Hindlimb muscle (tissue), 1 donor: ENCODE measurements at places on chromosomes 4 and X. TPM values are rescaled to one million over a fixed set of nuclear protein-coding genes. Genes with fewer than 3 reads are reported as not detected.
A peak's percentile ranks its signal among the peaks of the same experiment; 100 is the strongest.

Gene IL15
- 7.0 TPM for polyA plus RNA-seq

Gene TLR6
- polyA plus RNA-seq = 1.4 TPM

DNA sequence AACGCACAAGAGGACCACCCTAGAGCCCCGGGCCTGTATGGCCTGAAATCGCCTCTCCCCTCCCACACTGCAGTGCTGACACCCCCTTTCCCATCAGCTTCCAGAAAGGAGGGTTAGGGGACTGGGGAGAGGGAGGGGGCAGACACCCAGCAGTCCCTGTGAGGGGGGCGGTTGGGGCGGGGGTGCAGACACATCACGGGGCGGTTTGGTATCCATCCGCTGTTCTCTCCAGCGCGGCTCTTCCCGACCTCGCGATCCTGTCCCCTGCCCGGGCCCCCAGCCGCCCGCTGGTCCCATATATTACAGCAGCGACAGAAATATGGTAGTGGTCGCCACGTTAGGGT, 404 bp upstream of the GPRASP2 start:
- no peak for DNase-seq

Gene ARAP2
- polyA plus RNA-seq = 1.4 TPM

DNA sequence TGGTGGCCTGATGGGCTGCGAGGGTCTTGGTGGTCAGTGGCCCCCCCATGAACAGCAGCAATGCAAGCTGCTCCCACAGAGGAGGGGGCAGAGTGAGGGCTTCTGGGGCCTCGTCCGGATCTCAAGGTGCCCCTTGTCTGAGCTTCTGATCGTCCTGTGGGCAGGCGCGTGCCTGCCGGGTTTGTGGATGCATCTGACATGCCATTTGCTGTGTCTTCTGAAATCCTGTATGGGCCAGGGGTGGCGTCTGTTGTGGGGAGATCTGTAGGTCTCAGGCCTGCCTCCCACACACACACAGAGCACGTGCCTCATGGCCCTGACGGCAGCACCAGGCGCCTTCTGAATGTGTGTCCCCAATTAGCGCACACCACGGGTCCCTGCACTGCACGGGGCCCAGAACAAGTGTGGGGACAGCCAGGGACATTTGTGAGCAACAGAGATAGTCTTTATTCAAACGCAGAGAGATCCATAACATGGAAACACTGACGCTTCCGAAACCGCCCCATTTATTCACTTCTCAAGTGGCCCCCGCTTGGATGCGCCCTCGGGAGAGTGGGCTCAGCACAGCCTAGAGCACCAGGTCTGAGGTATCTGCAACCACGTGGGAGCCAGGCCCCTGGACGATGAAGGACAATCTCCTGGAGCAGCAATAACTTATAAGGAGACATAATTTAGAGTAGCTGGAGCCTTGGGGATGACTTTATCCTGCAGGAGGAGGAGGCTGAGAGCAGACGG, 5.7 kb downstream of the SPON2 start:
- DNase-seq = no peak

DNA sequence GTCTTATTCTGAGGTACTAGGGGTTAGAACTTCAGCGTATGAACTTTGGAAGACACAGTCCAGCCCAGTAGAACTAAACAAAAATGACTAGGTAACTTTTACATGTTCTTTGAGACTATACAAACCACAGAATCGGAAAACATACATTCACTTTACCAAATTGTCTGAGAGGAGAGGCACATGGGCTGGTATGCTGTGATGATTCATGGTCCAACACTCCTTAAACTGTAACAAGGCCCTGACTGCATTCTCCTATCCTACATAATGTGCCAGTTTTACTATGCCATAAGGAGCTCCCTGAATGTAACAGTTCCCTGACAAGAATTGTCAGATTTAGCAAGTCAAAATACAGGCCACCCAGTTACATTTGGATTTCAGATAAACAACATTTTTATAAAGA, 640.0 kb downstream of the RAB28 start:
- no peak for DNase-seq

DNA sequence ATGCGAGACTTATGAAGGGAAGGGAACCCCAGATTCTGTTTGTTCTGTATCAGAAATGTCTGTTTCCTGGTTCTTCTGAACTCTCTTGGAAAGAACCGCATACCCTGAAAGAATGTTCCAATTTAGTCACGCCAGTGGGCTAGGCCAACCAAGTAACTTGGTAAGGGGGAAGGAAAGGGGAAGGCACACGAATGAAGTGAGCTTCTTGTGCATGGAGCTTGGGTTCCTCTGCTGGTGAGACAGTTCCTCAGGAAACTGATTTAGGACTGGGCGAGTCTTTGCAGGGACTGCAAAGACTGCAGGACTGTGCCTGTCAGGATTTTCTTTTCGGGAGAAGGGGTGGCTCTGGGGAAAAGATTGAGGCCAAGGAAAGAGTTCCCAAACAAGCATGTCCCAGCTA, 35.6 kb downstream of the FRMPD3 start:
- no peak for DNase-seq

DNA sequence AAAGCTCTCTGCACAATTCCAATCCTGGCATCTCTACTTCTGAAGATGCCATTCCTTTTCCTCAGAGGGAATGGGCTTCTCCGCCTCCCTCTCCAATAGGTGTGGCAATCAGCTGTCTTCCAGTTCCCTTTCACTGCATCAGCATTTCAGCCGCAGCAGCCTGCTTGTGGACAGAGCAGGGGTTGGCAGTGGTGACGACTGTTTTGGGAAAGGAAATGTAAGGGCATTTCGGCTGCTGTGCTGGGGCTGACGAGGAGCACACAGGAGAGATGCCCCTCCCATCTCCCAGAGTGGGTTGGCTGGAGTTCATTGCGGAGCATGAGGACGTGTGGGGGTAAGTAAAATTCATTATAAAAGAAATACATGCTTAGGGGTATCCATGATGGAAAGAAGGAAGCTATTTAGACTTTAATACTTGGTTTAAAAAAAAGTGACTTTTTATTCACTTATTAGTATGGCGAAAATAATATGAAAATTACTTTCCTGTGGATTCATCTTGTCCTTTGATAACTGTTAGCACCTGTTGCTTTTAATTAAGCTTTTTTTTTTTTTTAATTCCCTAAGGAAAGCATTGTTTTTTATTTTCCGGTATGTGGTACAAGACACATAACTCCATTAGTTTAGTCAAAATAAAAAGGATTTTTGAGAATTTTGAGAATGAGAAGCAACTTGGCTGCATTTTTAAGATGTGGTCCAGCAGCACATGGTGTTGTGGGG, at the start of gene LIMCH1:
Gene LIMCH1 (plus strand): TSS at position 141 of the 717 bp plus-strand sequence. CDS start 67,839 bp downstream, outside the sequence.
- no peak for DNase-seq

Gene PPEF1
- 0.44 TPM for polyA plus RNA-seq

GRCh38 chrX:135931644-135932487, 38.4 kb downstream of the SAGE1 start:
- DNase-seq = peak; percentile 10
